ENCODE measurements at places on chromosomes 12 and 14.

DNA sequence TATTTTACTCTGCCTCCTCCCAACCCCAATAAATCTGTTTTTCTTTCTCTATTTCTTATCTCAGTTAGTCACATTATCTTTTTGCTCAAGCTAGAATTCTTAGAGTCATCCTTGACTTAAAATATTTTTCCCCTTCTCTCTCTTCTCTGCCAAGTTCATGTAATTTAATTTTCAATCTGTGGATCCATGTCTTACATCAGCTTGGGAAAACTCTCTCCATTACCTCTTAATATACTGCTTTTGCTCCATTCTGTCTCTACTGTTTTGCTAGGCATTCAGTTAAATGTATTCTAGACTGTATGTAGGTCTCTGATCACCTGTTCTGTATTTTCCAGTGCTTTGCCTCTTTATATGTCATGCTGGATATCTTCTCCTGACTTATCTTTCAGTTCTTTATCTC is 51.0 kb upstream of the NR1H4 start:
- DNase-seq: no peak

DNA sequence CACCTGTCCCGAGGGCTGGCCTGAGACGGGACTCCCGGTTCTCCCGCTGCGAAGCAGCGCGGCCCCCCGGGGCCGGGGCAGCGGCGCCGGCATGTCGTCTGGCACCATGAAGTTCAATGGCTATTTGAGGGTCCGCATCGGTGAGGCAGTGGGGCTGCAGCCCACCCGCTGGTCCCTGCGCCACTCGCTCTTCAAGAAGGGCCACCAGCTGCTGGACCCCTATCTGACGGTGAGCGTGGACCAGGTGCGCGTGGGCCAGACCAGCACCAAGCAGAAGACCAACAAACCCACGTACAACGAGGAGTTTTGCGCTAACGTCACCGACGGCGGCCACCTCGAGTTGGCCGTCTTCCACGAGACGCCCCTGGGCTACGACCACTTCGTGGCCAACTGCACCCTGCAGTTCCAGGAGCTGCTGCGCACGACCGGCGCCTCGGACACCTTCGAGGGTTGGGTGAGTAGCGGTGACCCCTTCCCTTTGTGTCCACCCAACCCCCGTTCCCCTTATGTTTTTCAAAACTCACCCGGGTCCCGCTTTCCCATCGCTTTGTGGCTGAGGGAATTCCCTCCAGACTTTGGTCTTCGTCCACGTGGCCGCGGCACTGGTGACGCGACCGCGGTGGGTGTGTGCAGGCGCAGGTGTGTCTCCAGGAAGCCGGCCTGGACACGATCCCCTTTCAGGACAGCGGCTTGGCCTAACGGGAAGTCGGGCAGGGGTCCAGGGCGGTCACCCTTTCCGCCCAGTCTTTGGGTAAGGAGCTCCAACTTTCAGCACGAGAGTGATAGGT is 826 bp downstream of the PRKCH start:
- no peak for DNase-seq

DNA sequence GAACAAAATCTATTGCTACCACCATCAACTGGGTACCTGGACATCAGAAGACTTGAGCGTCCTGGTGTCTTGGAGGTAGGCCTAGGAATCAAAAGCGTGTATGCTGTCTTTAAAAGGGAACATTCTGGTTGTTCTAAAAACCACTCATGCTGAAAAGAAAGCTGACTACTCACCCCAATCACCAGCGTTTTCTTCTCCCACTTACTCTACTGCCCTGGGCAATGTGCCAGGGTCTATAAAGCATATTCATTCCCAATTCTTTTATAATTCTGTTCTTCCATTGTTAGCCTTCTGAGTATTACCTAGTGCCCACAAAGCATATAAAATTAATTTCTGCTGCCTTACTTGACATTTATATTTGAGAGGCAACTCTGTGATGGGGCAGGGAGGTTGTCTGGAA is 133.4 kb downstream of the KCNA5 start:
- no peak for DNase-seq

DNA sequence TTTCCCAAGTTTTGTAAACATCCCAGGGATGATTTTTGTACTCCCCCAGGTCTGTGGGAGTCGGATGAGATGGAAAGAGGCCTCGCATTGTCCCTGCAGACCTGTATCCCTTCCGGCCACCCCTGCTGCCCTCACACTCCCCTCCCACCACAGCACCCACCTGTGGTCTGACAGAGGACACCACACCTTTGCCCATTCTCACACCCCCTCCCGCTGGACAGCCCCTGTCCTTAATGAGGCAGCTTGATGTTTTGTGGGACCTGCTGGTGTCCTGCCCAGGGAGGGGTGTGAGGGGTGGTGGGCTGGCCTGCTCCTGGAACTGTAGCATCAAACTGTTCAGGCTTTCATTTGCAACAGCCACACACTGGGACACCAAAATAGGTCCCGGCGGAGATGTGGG is 71.3 kb downstream of the EID3 start:
- DNase-seq: no peak

- no peak for DNase-seq
Measured at GRCh38 chr12:124296295-124296915, 1.5 kb downstream of the RFLNA start.

GRCh38 chr14:53472306-53472705 is 319.2 kb upstream of the DDHD1 start:
- no peak for DNase-seq

GRCh38 chr12:111034886-111035577 is 114.7 kb upstream of the MYL2 start:
- DNase-seq: no peak

DNA sequence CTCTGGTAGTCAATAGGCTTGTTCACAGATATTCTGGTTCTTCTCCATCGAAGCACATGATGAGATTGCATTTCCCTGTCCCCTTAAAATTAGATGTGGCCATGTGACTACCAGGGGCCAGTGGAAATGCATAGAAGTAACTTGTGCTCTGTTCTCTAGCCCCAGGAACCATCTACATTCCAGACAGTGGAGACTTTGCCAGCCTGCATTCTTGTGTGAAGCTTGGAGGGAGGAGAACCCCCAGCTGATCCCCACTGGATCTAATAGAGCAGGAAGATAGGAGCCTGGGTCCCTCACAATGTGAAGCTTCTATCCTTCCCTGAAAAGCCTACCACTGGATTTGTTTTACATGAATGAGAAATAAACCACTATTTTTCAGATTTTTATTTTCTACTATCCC is 130.1 kb downstream of the KITLG start:
- DNase-seq: no peak

GRCh38 chr12:28954333-28954732 is 194.7 kb upstream of the FAR2 start:
- DNase-seq: no peak

- no peak for DNase-seq
Measured at GRCh38 chr12:4069670-4070010, 196.4 kb upstream of the PARP11 start.

DNA sequence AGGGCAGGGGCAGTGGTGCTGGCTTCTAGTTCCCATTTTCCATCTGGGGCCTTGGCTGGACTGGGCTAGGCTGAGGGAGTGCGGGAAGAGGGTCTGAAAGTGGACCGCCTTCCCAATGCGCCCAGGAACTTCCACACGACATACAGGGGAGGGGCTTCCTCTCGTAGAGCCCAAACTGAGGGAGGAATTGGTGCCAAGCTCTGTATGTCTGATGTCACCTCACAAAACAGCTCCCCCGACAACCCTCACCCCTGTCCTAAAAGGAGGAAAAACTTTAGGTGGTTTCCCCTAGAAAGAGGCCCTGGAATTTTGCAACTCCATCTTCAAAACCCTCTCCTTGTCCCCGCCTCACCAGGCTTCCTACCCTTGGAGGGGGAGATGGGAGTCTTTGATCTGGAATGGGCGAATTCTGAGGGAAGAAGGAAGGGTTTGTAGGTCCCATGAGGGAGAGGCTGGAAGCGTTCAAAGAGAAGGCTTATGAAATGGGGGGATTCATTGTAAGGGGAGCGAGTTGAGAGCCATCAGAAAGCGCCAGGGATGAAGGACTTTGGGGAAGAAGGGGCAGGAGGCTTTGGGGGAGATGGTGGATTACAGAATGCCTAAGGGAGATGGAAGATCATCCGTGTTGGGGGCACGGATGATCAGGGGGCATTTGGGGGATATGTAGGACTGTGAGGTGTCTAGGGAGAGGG is 844 bp downstream of the GLTP start:
- peak; percentile 39 for DNase-seq

DNA sequence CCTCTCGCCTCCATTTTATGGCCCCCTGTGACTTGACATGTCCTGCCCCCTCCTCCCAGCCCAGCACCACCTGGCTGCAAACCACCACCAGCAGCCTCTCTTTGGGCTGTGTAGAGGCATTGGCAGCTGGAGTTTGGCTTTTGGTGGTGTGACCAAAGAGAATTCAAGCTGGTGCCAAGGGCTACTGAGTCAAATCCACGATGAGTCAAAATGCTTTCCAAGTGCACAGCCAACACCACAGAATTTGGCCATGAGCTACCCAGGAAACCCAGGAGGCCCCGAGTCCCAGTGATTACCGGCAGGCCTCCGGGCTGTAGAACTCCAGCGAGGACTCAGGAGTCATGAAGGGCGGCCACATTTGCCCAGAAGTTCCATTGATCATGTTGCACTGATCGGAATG is 53.8 kb downstream of the SCARB1 start:
- DNase-seq: peak; percentile 79

DNA sequence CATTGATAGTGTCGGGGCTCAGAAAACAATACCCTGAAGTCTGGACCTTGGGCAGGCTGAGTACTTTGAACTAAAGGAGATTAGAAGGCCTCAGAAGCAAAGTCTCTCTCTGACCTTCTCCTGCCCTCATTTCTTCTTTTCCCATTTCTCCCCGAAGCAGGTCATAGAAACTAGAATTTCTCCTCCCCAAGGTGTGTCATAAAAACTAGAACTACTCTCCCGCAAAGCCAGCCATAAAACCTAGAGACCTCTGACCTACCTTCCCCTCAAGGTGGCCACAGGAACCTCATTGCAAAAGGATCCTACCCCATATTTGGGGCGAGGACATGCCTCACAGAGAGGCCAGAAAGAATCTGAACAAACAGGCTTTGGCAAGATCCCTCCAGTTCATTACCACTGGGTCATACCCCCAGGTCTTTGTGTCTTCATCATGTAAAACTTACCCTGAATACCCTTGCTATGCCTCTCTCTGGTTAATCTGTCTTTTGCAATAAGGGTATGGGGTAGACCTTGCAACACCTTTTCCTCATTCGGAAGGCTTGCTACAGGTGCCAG is 64.7 kb upstream of the ZFP36L1 start:
- DNase-seq: no peak

DNA sequence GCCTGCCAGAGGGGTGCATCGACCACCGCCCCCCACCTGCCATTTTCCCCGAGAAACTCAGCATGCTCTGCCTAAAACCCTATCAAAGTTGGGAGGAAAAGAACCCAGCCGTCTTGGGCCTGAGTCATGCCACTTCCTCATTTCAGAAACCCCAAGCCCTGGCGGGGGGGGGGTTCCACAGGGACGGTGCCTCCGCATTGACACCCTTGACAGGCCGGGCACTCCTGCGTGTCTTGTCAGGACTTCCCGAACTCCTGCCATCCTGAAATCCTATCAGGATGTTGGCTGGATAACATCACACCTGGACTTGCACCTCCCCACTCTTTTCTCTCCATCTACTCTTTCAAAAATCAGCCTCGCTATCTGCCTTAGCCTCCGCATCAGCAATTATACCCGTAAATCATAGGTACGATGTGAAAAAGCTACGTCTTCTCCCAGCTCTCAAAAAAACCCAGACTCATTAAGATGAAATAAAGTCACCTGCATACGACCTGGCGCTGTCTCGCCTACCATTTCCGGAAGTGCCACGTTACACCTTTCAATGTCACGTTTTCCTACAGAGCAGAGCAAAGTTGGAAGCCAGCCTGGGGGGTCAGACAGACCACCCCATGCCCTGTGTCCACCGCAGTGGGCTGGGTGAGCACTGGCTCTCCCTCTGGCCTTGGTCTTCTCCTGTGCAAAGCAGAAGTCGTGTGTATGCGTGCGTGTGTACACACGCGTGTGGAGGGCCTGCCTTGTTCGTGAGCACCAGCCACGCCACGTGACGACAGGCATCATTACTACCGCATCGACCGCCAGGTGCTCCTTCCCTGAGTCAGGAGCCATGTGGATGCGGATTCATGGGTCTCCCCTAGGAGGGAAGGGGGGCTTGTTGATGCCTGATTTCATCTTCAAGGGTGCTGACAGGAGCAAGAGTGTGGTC is 96.7 kb downstream of the RFLNA start:
- DNase-seq: peak; percentile 61

GRCh38 chr12:32005496-32006125 is 46.4 kb downstream of the RESF1 start:
- DNase-seq: no peak

DNA sequence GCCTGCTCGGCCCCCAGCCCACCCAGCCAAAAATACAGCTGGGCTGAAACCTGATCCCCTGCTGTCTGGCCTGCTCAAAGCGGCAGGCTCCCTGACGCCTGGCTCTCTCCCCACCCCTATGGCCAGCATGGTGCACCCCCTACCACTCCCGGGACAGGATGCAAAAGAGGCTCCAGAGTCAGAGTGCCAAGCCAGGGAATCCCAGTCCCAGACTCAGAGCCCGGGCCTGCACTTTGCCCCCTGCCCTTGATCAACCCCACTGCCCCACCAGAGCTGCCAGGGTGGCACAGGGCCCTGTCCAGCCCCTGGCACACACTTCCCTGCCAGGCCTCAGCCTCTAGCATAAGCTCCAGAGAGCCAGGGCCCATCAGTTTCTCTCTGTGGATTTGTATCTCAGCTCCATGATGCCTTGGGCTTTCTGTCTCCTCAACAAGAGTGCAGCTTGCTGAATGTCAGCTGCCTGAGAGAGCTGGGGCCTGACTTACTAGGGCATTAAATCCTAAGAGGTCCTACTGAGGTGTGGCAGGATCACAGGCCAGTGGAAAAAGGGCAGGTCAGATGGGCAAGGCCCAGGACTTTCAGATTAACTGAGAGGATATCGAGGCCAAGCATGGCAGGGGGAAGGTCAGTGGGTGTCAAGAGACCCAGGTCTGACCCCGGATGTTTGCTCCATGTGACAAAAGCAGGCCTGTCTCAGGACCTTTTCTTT is 13.9 kb downstream of the ACVRL1 start:
- no peak for DNase-seq

GRCh38 chr14:104547998-104548700 is 31.4 kb upstream of the C14orf180 start:
- no peak for DNase-seq

DNA sequence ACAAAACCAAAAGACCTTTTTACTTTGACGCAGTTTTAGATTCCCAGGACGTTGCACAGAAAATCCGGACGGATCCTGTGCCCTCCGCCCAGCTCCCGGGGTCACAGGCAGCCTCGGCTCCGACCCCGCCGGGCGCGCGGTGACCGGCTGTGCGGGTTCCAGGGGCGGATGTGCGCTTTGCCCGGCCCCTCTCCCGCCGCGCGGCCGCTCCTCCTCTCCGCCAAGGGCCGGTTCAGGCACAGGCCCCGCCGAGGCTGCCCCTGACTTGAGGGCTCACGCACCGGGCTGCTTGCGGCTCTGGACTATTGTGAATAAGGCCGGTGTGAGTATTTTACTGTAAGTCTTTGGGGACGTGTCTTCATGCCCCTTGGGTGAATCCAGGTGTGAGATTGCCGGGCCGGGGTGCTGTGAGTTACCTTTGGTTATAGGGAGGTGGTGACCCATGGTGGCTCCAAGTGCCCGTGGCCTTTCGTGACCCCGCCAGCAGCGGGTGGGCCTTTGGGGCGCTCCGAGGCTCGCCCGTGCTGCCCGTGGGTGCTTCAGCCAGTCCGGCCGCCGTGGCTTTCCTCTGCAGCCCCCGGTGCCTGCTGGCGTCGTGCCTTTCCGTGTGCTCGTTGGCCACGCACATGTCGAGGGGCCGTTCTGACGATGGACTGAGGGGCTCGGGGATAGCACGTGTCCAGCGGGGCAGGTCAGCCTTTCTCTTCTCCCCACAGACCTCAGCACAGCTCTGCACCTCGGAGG is 45.9 kb downstream of the NOC4L start:
- DNase-seq: peak; percentile 55

All from AG20443 (cell line).